ENCODE measurements at places on chromosomes 7 and 10.

DNA sequence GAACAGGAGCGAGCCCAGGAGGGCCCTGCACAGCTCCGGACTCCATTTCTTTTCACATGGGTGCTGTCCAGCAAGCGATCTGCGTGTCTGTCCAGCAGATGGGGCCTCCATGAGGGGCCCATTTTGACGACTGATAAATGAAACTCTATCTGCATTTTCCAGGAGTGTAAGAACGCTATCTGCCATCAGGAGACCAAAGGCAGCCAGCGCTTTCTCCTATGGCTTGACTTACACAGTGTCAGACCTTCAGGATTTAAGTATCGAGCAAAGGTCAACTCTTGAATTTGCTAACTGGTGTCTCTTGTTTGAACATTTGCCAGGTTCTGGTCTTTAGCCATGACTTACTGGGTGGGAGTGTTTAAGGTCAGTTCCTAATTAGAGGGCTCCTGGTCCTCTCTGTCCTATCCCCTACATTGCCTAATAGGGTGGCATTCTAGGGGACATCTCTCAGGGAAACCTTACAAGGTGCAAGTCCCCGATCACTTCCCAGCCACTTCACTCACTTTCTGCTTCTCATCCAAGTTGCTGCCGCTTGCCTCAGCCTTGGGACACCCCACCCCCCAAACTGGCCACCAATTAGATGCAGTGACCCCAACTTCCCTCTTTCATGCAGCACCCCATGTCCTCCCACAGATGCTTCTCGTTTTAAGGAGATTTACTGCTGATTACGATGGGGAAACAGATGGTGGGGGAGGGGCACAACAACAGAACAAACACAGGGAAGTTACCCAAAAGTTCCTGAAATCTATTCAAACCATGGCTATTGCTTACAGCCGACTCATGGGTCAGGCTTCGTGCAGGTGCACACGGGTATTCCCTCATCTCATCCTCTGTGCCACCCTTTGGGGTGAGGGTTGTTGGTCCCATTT, 20.0 kb downstream of the VSIR start:
- DNase-seq, result no peak

DNA sequence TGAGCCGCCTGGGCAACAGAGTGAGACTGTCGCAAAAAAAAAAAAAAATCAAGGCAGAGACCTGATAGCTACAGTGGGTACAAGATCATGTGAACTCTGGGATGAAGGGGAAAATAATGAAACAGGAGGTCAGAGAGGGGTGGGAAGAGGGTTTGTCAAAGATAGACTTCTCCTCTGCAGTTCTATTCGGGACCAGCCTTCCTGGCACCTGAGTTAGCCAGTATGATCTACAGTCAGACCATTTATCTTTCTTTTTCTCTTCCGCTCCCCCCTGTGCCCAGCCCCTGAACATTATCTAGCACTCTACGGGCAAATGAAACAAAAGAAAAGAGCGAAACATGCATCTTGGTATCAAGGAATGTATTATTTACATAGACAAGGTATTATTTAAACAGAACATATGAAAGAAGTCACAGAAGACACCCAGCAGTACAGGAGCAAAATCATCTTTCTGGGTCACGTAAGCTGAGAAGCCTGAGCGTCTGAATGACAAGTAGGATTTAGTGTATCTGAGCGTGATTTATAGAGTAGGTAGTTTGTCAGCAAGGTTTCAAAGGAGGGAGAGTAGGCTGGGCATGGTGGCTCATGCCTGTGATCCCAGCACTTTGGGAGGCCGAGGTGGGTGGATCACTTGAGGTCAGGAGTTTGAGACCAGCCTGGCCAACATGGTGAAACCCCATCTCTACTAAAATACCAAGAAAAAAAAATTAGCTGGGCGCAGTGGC, 109.0 kb downstream of the PRKCQ start:
- no peak for DNase-seq

DNA sequence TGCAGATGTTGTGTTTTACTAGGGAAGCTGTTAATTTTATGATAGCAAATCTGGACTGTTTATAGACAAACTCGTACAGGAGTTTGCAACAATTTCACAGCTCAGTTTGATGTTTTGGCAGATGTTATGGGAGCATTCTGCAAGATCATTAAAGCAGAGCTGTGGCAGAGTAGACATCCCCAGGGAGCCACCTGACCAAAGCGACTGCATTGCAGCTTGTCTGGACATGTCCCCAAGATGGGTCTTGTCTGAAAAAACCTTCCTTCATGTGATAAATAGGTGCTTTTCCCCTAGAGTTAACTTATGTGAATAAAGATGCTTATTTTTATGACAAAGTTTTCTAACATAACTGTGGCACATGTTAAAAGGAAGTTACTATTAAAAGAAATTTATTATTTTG, 91.2 kb upstream of the GPR141 start:
- no peak for DNase-seq

- DNase-seq, result no peak
These were observed 118.1 kb downstream of the GLRX3 start for GRCh38 chr10:130254243-130254642.

DNA sequence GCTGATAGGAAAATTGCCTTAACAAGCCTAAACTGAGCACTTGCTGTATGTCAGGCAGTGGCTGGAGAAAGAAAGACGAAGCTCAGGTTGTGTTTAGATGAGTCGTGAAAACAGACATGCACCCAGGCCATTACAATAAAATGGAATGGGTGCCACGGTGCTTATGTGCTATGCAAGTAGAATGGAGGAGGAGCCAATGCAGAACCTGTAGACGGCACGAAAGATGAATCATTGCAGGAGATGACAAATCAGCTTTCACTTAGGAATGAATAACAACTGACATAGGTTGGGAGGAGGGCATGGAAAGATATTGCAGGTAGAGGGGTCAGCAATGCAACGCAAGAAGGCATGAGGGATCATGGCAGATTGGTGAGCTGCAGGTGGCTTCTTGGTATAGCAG, 61.2 kb upstream of the ARHGAP21 start:
- DNase-seq, result no peak

DNA sequence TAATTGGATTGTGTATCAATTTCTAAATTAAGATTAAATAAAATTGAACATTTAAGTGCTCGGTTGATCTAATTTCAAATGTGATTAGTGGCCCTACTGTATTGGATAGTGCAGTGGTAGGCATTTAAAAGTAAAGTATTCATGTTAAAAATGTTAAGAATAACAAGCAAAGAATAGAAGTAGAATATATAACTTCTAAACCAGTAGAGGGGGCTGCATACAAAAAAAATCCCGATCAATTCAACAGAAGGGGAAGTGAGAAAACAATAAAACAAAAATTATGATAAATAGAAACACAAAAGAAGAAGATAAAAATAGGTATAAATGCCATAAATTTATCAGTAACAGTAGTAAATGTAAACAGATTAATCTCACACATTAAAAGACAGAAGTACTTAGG, 24.9 kb upstream of the WDFY4 start:
- peak; percentile 30 for DNase-seq
